Stimulated activated CD4-positive, alpha-beta T cell treated with anti-CD3 and anti-CD28 coated beads, Interleukin-2, amount 100 ng/mL, for 24 hours (primary cell): ENCODE measurements at places on chromosomes 3 and 15.

- no peak for DNase-seq
Observed at GRCh38 chr15:36594556-36595090, 15.2 kb downstream of the CDIN1 start.

GRCh38 chr3:123104550-123104949, 37.7 kb downstream of the PDIA5 start:
- DNase-seq: no peak

- no peak for DNase-seq
Observed at GRCh38 chr3:16305111-16305541, 40.1 kb downstream of the OXNAD1 start.

DNA sequence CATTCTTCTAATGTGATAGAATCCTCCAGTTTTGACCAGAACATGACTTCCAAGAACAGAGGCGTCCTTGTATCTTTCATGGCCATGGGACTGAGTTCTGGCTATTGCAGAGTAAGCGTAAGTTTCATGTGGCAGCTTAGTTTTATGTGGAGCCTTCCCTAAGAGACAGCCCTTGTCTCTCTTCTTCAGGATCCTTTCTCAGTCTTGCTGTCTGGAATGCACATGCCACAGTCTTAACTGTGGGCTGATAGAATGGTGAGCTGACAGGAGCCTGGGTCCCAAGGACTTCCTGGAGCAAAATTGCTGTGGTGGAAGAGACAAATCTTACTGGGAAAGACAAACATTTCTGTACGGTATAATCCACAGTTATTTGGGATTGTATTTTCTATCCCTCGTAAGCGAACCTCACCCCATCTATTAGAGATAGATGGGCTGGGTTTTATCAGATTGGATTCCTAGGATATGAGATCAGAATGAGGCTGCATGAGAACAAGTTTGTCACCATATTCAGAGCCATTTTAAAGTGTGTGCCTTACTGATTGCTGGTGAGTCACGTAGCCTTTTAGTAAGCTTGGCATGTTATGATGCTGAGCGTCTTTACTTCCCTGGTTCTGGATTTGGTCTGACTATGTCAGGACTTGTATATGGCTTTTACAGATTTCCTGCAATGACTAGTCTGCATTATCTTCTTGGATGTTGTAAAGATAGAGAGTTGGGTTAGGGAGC, 32.8 kb downstream of the CDIN1 start:
- DNase-seq: no peak

- no peak for DNase-seq
Observed at GRCh38 chr3:157872902-157873301, 233.3 kb downstream of the SHOX2 start.

GRCh38 chr3:45789235-45789812, 7.0 kb downstream of the SLC6A20 start:
- no peak for DNase-seq

GRCh38 chr15:62344806-62345539, 179.9 kb upstream of the C2CD4B start:
- DNase-seq: peak; percentile 60

- DNase-seq: no peak
Observed at GRCh38 chr15:60913900-60914299, 315.2 kb downstream of the RORA start.

GRCh38 chr15:68930268-68931022, at the start of gene SPESP1:
Gene SPESP1 (plus strand): TSS chr15:68930525. CDS start chr15:68930654, 129 bp downstream.
- peak; percentile 63 for DNase-seq

DNA sequence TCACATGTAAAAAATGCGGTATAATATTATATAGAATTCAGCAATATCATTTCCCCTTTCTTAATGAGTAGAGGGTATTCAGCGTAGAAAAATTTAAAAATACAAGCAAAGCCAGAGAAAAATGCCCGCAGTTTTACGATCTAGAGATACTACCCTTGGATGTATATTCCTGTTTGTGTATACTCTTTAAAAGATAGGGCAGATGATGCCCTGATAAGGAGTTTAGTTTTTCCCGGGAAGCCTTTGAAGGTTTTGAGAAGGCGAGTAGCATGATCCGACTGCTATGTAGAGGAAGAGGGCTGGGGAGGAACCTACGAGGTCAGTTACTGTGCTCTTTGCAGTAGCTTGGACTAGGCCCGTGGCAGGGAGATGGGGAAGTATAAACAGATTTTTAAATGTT, 1.2 kb downstream of the YEATS2 start:
- DNase-seq: no peak

GRCh38 chr15:80375968-80376891, 28.0 kb upstream of the ARNT2 start:
- DNase-seq: no peak

GRCh38 chr3:148916132-148916531, 51.0 kb downstream of the CPA3 start:
- DNase-seq: no peak

DNA sequence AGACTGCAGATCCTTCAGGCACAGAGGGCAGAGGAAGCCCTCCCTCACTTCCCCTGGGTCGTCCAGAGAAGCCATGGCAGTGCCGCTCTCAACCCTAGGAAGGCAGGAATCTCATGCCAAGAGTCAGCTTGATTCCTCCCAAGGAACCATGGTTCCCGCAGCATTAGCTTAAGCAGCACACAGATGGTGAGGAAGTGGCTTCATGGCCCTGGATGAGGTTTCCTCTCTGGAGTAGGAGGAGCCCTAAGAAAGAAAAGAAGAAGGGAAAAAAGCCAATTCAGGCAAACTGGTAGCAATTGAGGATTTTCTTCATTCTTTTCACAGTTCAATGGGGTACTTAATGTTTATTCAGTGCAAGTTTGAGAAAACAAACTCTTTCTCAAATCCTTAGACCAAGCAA, 2.9 kb downstream of the RBSN start:
- DNase-seq: no peak

DNA sequence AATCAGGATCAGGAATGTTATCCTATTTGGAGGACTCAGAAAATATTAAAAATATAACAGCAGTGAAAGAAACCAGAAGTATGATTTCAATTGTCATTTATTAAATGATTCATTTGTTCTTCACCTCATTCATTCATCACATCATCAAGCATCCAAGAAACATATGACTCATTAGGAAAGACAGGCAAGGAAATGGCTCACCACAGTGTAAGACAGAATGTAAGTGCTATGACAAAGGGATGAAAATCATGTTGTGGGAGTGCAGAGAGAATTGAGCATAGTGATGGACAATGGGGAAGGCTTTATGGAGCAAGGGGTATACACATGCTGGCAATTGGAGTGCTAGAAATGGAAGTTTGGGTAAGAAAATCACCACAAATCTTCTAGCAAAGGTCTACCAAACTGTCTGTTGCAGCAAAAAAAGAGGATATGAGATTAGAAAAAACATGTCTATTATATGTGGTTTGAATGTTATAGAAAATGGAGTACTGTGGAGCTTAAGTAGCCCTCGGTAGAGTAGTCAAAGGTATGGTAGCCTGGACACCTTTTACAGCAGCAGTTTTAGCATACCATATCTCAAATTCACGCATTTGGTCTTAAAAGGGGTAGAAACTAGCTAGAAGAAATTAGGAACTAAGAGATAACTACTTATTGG, 111.1 kb upstream of the GPR149 start:
- no peak for DNase-seq

DNA sequence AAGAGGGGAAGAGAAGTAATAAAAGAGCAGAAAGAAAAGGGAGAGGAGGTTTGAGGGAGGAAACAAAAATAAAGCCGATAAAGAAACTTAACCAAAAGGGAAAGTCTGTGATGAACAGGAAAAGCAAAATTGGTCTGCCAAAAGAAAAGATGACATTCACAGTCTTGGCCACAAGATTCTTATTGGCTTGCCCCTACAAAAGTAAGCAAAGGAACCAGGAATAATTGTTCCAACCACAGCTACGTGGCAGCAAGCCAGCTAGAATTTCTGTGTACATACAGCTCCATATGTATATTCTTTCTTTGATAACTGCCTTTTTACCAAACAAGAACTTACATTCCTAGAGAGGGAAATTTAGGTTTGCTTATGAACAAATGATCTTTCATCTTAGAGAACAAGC, 79.6 kb downstream of the MLH1 start:
- DNase-seq: peak; percentile 38

DNA sequence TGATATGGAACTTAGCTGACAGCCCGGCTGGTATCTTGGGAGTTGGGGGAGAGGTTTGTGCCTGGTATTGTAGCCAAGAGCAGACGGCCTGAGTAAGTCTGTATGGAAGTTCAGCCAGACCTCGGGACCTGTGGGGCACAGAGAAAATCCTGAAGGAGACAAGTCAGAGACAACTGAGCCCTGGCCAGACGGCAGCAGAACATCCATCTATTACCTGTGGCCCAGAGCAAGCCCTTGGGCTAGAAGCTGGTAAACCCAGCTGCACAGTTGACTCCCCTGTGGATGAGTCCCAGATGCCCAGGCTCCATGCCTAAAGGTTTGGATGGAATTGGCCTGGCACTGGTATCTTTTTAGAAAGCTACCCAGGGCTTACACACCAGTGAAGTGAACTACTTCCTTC, 70.4 kb upstream of the DLG1 start:
- no peak for DNase-seq

GRCh38 chr3:121096953-121097352, 188.9 kb downstream of the STXBP5L start:
- no peak for DNase-seq

- no peak for DNase-seq
Observed at GRCh38 chr15:27885201-27885600, 213.9 kb downstream of the OCA2 start.

DNA sequence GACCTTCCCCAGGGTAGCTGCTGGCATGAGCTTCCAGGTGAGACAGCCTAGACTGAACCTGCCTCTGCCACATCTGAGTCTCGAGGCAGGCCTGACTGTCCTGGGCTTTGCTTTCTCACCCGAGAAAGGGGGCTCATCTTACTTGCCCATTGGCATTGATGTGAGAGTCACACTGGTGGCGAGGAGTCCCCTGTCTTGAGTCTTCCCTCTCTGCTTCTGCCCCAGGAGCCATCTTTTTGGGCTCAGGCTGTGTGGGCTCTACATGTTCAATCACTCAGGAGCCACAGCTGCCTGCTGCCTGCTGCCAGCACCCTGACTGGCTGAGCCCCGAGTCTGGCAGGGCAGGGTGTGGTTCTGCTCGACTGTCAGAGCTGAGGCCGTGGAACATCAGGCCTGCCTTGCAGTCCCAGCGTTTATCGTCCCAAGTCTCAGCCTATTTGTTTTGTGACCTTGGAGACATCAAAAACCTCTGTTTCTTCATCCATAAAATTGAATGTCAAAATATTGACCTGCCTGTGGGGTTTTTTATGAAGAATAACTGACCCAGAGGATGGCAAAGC, 132.5 kb downstream of the DNAJB8 start:
- DNase-seq: no peak

- no peak for DNase-seq
Observed at GRCh38 chr3:156705761-156706616, 31.6 kb downstream of the TIPARP start.

- DNase-seq: no peak
Observed at GRCh38 chr3:168165390-168166269, 69.9 kb upstream of the GOLIM4 start.

GRCh38 chr15:75834021-75834420, 9.2 kb upstream of the UBE2Q2 start:
- DNase-seq: no peak

DNA sequence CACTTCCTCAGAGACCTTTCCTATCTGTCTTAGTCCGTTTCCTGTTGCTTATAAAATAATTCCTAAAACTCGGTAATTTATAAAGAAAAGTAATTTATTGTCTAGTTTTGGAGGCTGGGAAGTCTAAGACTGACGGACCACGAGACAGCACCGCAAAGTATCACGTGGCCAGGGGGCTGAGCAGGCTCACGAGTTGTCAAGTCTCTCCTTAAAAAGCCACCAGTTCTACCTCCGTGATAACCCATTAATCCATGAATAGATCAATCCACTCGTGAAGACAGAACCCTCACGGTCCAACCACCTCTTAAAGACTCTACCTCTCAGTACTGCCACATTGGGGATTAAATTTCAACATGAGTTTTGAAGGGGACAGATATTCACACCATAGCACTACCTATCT, 821 bp downstream of the LINS1 start:
- peak; percentile 53 for DNase-seq

DNA sequence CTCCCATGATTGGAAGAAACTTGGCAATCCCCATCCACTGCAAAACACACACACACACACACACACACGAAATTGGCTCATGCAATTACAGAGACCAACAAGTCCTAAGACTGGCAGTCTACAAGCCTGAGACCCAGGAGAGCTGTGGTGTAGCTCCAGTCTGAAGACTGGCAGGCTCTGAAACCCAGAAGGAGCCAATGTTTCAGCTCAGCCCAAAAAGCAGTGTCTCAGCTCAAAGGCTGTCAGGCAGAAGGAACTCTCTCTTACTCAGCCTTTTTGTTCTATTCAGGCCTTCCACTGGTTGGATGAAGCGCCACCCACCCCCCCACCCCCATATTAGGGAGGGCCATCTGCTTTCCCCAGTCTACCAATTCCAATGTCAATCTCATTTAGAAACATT, 32.1 kb downstream of the MESD start:
- DNase-seq: no peak

- DNase-seq: no peak
Observed at GRCh38 chr3:51706788-51707731, at the start of gene GRM2. Gene GRM2 (plus strand): TSS chr3:51707068. CDS start chr3:51708984, 1,916 bp downstream.

DNA sequence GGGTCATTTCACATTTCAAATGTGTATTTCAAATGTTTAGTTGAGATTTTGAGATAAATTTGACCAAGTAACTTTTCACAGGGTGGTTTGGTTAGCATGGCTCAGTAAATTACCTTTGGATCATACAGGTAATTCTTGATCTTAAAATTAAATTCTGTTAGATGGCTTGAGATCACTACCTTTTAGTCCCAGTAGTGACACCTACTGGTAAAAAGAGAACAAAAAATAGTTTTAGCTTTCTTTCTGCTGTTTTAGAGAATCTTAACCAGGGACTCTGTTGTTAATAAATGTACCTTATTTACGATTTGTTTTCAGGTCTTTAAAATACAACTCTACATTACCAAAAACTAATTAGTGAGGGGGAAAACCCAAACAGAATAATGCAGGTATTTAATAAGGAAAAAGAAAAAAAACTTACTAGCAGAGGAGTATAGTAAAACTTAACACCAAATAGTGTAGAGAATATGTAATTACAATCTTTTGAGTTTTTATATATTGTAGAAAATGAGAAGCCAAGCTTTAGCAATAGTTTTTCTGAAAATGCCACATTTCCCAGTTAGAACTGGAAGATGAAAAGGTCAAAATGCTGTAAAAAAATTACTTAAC, 620.3 kb upstream of the AGTR1 start:
- DNase-seq: no peak

- DNase-seq: no peak
Observed at GRCh38 chr3:156847752-156848448, 21.7 kb downstream of the LEKR1 start.

GRCh38 chr3:56796202-56796601, 5.5 kb downstream of the ARHGEF3 start:
- no peak for DNase-seq

GRCh38 chr3:178439504-178439903, 96.7 kb upstream of the KCNMB2 start:
- DNase-seq: no peak
